ENCODE measurements at places on chromosomes 4 and X. TPM values are rescaled to one million over a fixed set of nuclear protein-coding genes. Genes with fewer than 3 reads are reported as not detected.

Gene SLC26A1
- 27.4 TPM for total RNA-seq

DNA sequence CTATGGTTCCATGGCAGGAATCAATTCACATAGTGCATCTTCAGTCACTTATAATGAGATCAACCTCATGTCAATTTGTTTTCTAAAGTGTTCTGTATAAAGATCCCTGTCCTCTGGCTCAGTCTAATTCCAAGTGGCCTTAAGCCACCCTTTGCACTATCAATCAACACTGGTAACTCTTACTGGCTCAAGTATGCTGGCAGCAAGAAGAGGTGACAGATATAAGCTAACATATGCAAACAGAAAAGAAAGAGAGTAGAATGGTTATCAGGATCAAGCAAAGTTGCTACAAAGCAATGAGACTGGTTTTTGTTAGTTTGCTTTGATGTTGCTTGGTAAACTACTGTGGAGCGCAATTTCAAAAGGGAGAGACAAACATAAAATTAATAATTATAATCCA, 67.0 kb downstream of the AMMECR1 start:
- DNase-seq = no peak

GRCh38 chrX:43481576-43481975, 174.5 kb upstream of the MAOA start:
- DNase-seq = no peak

Gene LPAR4
- total RNA-seq = not detected

Gene CLCN5
- total RNA-seq = 14.4 TPM

- DNase-seq = no peak
Observed at GRCh38 chr4:169013396-169013795, 3.3 kb upstream of the CBR4 start.

DNA sequence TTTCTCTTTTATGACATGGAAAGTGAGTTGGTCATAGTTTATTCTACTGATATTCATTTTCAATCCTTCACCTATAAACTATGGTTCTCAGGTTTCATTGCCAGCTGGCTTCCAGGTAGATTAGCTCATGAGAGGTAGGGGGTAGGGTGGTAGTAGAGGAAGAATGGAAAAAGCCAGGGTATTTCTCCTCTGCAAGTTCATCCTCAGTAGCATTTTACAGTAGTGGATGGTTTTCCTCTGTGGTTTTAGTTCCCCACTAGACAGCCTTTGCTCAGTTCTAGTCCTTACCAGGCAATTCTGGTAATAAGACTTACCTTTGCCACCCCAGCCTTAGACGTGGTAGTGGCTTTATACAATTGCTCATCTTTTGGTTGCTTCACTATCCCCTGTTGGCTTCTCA, 8.9 kb upstream of the NAA11 start:
- DNase-seq = no peak

DNA sequence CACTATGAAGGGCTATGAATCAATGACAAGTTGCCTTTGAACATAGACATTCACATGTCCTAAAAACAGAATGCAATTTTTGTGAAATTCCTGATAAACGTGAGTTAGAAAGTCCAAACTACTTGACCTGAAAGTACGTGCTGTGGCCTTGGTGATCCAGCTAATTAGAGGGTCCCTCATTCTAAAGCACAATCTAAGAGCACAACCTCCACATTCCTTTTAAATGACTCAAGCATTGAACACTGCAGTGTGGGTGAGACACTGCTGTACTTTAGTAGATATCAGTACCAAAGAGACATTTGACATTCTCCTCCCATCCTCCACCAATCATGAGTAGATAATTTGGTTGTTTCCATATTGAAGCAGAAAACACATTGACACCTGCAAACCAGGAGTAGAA, 73.5 kb downstream of the FAM47B start:
- no peak for DNase-seq

DNA sequence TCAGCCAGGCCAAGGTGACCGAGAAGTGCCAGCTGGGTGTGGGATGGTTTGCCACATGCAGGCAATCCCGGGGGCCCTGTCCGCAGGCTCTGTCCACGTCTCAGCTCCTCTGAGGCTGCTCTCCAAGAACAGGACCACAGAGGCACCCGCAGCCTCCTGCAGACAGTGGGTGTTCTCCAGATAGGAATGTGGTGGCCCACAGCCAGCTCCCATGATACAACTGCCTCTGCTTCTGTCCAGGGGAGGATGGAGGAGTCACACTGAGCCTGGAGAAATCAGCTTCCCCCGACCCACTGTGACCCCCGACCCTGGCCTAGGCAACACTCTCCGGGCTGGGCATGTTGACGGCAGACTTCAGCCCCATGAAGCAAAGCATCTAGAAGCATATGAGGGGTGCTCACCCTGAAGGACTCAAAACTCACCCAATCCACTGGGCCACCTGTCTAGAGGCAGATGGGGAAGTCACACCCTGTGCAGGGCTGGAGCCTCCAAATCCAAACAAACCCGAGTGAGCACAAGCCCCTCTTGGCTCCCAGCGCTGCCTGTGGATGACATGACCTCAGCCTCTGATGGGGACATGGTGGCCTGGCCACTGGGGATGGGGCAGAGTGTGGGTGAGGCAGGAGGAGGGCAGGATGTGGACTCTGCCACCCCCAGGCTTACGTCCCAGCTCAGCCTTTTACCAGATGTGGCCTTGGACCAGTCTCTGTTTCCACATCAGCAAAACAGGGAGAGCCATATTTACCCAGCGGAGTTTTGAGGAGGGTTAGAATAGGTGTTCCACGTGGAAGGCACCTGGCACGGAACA, 102.3 kb downstream of the PSAPL1 start:
- DNase-seq = no peak

- no peak for DNase-seq
Observed at GRCh38 chrX:46929439-46930261, 17.4 kb downstream of the JADE3 start.

Gene DGKK
- total RNA-seq = not detected

GRCh38 chr4:148557793-148558192, 115.6 kb upstream of the NR3C2 start:
- DNase-seq = no peak

Gene TMSB15A
- total RNA-seq = not detected

Gene PPARGC1A
- total RNA-seq = 32.5 TPM

DNA sequence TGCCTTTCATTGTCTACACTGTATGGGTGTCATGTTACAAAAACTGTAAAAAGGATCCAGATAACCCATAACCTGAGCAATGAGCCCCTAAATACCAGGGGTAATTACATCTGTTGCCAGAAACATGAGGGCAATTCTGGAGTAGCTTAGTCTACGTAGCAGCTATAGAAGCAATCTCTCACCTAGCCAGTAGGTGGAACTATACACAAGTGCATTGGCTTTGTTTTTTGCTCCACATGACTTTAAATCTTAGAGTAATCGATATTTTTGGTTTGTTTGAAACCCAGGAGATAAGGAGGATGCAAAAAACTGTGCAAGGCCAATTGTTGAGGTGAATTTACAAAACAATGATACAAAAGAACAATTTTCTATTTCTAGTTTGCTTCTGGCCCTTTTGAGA, 57.5 kb downstream of the GPR82 start:
- no peak for DNase-seq

GRCh38 chr4:128298146-128298758, 10.6 kb upstream of the PGRMC2 start:
- DNase-seq = peak; percentile 52

Gene ZNF518B
- total RNA-seq = 4.8 TPM

DNA sequence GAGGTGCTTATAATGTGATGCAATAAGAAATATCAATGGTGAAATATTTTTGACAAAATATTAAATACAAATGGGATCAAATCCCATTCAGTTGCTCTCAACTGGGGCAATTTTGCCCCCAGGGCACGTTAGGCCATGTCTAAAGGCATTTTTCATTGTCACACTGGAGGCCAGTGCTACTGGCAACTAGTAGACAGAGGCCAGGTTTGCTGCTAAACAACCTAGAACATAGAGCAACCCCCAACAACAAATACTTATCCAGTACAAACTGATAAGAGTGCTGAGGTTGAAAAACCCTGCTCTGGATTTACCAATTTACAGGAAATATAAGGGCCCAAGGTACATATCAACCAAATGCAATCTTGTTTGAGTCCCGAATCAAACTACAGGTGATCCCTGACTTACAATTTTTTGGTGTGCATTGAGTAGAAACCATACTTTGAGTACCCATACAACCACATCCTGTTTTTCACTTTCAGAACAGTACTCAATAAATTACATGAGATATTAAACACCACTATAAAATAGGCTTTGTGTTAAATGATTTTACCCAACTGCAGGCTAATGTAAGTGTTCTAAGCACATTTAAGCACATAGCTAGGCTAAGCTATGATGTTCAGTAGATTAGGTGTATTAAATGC, 237.5 kb downstream of the HNRNPD start:
- no peak for DNase-seq

DNA sequence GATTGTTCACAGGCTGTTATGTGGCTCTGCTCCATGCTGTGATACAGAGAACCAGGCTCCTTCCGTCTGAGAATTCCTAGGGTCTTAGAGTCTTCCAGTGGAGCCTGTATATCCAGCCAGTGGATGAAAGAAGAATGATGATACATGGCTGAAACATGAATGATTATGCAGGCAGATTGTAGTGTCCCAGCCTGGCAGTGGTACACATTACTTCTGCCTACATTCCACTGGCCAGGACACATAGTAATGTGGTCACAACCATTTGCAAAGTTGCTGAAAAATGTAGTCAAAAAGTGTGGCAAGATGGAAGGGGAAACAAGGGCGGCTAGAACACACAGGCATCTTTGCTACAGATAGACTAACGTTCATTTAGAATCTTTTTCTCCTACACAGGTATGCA, 4.5 kb upstream of the GBA3 start:
- DNase-seq = no peak

- no peak for DNase-seq
Observed at GRCh38 chr4:6753891-6754290, 28.6 kb upstream of the KIAA0232 start.

- no peak for DNase-seq
Observed at GRCh38 chrX:16826207-16826606, 39.9 kb downstream of the TXLNG start.

- DNase-seq = no peak
Observed at GRCh38 chr4:152374606-152375285, 161.1 kb downstream of the FBXW7 start.

- DNase-seq = no peak
Observed at GRCh38 chr4:23171976-23172375, 479.2 kb downstream of the GBA3 start.

- DNase-seq = no peak
Observed at GRCh38 chrX:68177542-68177941, 255.8 kb downstream of the OPHN1 start.
